ENCODE measurements at places on chromosomes 7 and 10.

- DNase-seq = no peak
Observed at GRCh38 chr10:34613491-34613890, 201.6 kb downstream of the PARD3 start.

DNA sequence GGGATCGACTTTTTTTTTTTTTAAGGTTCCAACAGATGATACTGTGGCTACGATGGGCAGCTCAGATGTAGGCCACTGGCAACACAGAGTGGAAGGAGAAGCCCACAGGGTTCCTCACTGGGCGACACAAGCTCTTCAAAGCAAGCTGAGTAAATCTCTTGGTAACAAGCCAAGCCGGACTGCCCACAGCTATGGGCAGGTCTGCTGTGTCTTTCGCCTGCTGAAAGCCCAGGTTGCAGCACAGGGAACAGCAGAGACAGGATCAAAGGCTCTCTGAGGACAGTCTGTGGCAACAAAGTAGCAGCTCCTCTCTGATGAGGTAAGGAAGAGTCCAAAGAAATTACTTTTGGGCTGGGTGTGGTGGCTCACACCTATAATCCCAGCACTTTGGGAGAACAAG lies 83.6 kb downstream of the KCNMA1 start:
- no peak for DNase-seq

DNA sequence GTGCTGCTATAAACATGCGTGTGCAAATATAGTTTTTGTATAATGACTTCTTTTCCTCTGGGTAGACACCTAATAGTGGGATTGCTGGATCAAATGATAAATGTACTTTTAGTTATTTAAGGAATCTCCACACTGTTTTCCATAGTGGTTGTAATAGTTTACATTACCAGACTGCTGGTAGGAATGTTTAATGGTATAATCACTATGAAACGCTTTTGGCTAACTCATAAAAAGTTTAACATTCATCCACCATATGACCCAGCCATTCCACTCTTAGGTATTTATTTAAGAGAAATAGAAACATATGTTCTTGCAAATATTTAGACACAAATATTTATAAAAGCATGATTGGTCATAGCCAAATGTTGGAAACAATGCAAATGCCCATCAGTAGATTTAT lies 32.1 kb upstream of the TFEC start:
- DNase-seq = no peak

GRCh38 chr7:44650772-44651171 lies 44.3 kb downstream of the OGDH start:
- no peak for DNase-seq

GRCh38 chr10:80536361-80536835 lies 1.3 kb upstream of the SH2D4B start:
- no peak for DNase-seq

- no peak for DNase-seq
Observed at GRCh38 chr7:155470186-155470487, 12.2 kb downstream of the EN2 start.

- no peak for DNase-seq
Observed at GRCh38 chr7:29230871-29231345, 36.3 kb downstream of the CHN2 start.

DNA sequence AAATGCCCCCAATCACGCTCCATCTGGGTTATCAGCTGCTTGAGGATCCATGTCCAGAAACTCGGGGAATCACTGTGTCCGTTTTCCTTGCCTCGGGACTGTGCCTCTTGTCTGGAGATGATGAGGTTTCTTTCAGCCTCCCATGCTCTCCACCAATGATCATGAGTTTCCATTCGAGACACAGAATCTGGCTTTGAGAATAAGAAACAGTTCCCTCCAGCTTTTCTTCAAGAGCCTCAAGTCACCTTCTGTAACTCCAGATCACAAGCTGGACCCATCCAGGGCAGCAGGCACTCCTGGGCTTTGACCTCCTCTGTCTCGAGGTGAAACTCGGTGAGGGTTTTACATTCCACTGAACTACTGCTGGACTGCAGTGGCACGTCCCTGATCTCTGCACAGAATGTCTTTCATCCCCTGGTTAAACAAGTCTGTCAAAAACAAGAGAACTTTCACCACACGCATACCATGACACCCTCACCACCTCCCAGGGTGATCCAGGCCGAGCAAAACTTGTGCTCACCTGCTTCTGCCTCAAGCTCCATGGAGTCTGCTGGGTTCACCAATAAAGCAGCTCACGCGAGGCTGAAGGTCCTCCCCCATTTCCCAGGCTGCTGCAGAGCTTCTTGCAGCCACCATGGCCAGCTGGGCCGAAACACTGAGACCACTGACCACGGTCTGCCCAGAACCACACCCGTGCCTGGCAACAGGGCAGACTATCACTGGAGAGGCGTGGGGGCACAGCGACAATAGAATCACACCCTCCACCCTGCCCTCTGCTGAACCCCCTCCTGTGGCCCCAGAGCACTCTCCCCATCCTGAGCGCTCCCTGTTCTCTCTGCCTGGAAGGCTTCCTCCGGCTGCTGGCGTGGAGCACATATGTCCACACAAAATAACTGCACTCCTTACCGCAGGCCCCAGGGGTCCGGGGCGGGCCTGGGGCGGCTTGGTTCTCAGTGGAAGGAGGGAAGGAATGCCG lies 25.1 kb downstream of the MAT1A start:
- DNase-seq = no peak

- DNase-seq = no peak
Observed at GRCh38 chr7:47180516-47180826, 401.4 kb downstream of the TNS3 start.

GRCh38 chr10:100912013-100912604 lies 654 bp upstream of the SLF2 start:
- no peak for DNase-seq

- no peak for DNase-seq
Observed at GRCh38 chr10:22659866-22660265, 54.5 kb downstream of the PIP4K2A start.

DNA sequence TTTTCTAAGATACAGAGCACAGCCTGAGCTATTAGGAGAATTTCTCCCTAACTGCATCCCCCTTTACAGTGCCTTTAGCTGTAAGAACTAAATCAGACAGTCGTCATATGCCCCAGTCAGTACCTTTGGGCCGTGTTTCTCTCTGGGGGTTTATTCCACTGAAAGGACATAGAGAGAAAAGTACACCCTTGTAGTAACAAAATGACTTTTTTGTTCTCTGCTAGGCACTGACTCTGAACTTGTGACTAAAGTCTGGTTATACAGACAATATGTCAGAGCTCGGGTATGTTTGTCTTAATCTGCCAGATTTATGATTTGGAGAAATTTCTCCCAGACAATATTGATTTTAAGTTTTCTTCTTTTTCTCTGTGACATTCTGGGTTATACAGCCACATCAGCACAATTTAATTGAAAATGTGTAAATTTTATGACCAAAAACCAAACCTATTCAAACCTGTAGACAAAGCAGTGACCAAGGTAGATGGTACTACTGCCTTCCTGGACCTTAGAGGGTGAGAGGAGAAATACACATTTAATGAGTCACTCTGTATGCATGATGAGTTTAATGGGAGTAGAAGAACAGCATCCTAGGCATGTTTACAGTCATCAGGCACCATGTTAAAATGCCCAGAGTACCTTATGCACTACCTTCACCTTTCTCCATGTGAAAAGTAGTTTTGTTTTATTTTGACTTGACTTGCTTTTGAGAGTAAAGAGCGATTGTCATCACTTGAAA lies 156.1 kb upstream of the PLXDC2 start:
- no peak for DNase-seq

- no peak for DNase-seq
Observed at GRCh38 chr10:91880310-91880709, 29.0 kb downstream of the FGFBP3 start.

GRCh38 chr10:63801166-63801565 lies 280.0 kb downstream of the REEP3 start:
- DNase-seq = no peak

DNA sequence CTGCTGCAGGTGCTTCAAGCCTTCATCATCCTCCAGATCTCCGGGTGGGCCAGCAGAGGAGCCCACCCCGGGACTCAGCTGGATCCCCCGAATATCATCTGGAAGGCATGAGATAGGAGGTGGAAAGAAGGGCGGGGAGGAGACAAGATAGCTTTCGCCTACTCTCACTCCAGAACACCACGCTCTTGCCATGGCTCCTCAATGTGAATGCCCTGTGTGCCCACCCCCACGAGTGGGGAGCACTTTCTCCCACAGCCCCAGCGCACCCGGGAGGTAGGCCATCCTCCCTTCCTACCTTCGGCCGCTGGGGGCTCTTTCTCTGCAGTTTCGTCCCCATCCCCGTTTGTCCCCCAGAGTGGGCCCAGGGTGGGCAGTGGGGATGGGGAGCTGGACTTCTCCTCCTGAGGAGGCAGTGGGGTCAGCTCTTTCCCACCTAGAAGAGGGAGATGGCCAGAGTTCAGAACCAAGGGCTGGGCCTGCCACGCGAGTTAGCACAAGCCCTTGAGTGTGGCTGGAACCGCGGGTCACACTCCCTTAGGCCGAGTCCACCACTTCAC lies 8.9 kb downstream of the GIGYF1 start:
- DNase-seq = no peak

- DNase-seq = no peak
Observed at GRCh38 chr7:69791739-69792138, 193.5 kb downstream of the AUTS2 start.

DNA sequence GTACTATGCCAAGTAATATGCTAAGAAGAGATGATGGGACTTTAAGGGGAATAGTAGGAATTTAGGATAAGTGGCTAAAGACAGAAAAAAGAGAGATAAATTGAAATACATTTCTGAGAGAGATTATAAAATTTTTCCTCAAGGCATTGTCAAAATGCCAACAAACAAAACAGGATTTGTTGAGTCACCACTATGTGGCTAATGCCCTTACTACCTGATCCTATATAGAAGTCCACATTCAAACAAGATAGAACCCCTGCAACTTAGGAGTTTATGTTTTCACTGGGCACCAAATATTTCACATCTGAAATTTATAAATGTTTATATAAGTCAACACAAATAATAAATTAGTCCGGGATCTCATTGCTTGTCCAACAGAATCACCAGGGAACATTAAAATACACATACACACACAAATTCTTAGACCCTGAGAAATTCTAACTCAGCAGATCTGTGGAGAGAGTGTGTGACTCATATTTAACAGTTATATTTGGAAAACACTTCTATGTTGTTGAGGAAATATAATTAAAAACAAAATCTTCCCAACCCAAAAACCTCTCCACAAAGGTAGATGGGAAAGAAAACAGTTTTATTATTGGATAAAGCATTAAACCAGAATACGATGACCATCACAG lies 154.3 kb downstream of the PPP1R3A start:
- no peak for DNase-seq

- DNase-seq = no peak
Observed at GRCh38 chr7:157687845-157688532, 351.2 kb downstream of the DNAJB6 start.

DNA sequence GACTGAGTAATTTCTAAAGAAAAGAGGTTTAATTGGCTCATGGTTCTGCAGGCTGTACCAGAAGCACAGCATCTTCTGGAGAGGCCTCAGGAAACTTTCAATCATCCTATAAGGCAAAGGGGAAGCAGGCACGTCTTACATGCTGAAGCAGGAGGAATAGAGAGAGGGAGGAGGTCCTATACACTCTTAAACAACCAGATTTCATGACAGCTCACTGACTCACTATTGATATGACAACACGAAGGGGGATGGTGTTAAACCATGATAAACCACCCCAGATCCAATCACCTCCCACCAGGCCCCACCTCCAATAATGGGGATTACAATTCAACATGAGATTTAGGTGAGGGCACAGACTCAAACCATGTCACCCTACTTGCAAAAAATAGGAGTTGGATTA lies 201.5 kb downstream of the CDK14 start:
- no peak for DNase-seq

DNA sequence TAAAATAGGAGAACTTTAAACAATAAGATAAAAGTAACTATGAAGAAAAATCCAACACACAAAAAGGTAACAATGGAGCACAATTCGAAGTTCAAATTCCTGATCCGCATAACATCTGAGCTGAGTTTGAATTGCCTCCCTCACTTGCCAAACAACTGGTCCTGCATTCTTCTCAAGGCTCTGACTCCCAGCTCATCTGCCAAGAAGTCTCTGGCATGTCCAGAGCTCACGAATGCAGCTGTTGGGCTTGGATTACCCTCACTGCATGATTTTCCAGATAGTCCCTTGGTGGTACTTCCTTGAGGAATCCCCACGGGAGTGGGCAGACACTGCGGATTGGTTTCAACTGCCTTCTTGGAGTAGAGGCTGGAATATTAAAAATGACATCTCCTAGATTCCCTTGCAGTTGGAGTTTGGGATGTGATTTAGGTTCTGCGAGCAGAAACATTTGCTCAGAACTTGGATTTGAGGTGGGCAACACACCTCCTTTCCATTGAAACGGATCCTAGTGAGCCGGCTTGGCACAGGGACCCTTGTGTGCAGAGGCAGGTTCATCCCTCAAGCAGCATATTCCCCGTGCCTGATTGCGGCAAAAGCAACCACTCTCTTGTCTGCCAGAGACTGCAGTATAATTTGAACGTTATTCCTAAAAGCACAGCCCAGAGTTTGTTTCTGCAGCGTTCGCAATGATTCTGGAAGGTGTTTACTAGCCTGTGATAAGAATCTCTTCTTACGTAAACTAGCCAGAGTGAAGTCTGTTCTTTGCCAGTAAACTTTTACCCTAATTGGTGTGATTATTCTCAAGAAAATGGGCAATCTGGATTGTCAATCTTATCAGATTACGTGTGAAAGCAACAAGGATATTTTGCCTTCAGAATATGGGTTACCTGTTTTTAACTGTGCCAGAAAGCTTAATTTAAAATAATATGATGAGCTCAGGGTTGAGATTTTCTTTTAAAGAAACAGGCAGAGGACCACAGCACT lies 23.4 kb upstream of the PRKCQ start:
- DNase-seq = no peak

DNA sequence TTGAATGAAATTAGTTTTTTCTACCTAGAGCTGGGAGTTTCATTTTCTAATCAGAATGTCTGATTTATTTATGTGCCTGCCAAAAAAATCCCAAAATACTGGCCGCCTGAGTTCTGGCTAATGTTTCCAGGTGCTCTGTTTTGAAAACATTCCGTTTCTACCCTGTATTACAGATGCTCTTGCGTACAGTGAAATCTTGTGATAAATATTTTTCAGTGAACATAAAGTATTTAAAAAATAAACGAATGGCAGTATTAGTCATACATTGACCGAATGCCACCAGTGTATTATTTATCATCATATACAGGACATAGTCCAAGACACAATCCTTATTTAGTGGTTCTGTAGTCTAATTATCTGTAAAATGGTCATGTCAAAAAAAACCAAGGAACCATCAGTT lies 102.8 kb downstream of the KAT6B start:
- DNase-seq = no peak

DNA sequence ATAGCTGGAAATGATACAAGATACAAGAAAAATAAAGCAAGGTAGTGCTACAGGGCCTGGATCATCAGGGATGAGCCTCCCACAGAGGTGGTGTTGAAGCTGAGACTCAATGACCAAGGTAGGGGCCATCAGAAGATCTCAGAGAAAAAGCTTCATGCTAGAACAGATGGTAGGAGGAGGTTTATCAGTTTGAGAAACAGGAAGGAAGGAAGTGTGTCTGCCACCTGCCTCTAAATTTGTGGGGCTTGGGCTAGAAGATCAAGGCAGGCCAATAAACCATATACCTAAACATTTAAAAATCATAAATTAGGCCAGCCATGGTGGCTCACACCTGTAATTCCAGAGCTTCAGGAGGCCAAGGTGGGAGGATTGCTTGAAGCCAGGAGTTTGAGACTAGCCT lies 410.8 kb upstream of the PRKCQ start:
- peak; percentile 4 for DNase-seq
